Uterus (tissue), 4 donors: ENCODE measurements at places on chromosomes 1 and 21. TPM values are rescaled to one million over a fixed set of nuclear protein-coding genes. Genes with fewer than 3 reads are reported as not detected.

The DMAP1 gene
- total RNA-seq: 46.0 TPM

The RGS8 gene
- total RNA-seq: not detected

The LAPTM5 gene
- 11.9 TPM for total RNA-seq

The GPR3 gene
- 0.55 TPM for total RNA-seq

The NCMAP gene
- 0.48 TPM for total RNA-seq

The ANGPTL1 gene
- 77.8 TPM for total RNA-seq

The RPS6KA1 gene
- 12.8 TPM for total RNA-seq

The TNFRSF25 gene
- 11.1 TPM for total RNA-seq

The SYT14 gene
- total RNA-seq: under 0.01 TPM

The KRTAP13-2 gene
- not detected for total RNA-seq

The VWA5B1 gene
- 0.69 TPM for total RNA-seq

The LEFTY2 gene
- total RNA-seq: 6.1 TPM

The ICOSLG gene
- 5.1 TPM for total RNA-seq

The PLA2G2A gene
- not detected for total RNA-seq

The KLF17 gene
- not detected for total RNA-seq

The SPRR2A gene
- total RNA-seq: not detected

- DNase-seq: no peak
Observed at GRCh38 chr1:195591917-195592672, 1016.1 kb downstream of the KCNT2 start.

- DNase-seq: no peak
Observed at GRCh38 chr1:64046243-64046642, 157.2 kb upstream of the UBE2U start.

- no peak for DNase-seq
Observed at GRCh38 chr1:212620293-212620692, 11.7 kb downstream of the ATF3 start.

DNA sequence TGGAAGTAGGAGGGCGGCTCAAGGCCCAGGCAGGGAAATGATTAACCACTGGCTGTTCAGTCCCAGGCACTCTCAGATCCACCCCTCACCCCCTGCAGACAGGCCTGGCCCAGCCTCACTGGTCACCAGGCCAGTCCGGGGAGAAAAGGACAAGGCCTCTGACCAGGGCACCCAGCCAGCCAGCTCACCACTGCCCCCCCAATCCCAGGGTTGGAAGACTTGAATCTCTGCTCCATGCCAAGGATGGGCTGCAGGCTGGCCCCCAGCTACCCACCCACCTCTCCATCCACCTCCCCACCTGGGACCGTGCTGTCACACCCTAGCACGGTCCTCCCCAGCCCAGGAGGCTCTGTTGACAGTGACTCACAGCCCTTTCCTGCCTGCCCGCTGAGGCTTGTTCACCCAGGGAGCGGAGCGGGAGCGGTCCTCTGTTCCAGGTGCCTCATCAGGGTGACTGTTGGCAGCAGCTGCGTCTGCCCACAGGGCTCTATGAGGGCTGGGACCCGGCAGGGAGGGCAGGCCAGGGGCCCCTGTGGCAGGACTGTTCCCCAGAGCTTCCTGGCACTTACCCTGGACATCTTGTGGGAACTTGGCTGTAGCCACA, 2.2 kb downstream of the LAD1 start:
- no peak for DNase-seq

DNA sequence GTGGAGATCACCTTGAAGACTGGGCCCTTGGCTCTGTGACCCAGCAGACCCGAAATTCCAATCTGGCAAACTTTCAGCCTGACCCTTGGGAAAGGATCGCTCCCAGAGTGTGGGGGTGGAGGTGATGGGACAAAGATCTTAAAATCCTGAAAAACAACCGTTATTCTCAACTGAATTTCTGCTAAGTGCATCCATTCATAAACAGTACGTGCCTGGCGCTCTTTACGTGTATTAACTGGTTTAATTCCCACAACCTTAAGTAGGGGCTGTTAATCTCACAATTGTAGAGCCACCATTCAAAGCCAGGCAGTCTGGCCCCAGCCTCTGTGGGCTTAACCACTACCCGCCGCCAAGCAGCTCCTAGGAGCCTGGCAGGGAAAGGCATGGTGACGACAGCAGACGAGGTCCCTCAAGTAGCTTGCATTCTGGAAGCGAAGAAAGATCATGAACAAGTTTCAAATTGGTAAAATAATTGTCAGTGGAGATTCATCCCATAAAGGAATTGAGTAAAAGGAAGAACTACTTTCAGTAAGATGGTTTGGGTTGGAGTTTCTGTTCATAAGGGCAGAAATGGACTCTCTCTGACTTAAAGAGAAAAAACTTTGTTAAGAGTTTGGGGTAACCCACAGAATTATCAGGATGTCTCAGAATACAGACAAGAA, 11.4 kb upstream of the RGS16 start:
- peak; percentile 63 for DNase-seq

- no peak for DNase-seq
Observed at GRCh38 chr1:169904834-169905233, 11.1 kb upstream of the SCYL3 start.

- DNase-seq: peak; percentile 74
Observed at GRCh38 chr1:159891275-159892157, 8.4 kb downstream of the CFAP45 start.

- peak; percentile 7 for DNase-seq
Observed at GRCh38 chr1:204426035-204426436, 14.4 kb upstream of the PPP1R15B start.

- DNase-seq: no peak
Observed at GRCh38 chr1:8303141-8303540, 14.8 kb upstream of the SLC45A1 start.

GRCh38 chr1:212712451-212713303, 13.0 kb upstream of the BATF3 start:
- no peak for DNase-seq

- DNase-seq: no peak
Observed at GRCh38 chr1:1183221-1183747, 9.6 kb downstream of the TTLL10 start.

DNA sequence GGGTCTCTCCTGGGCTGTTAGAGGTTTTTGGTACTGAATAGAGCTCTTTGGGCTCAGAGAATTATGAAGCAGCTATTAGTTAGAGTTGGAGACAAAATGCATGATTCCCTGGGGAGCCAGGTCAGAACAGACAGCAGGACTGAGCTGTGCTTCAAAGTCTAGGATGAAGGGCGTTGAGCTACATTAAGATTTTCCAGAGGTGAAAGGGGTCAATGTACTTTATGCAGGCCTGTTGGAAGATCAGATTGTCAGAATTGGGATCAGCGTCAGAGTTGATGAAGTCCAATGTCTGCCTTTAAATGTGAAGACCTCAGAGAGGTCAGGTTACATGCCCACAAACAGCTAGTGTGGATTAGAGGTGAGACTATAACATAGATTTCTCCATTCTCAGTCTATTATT, 53.8 kb downstream of the RGS5 start:
- DNase-seq: no peak

GRCh38 chr1:109564194-109564878, 15.9 kb downstream of the GNAI3 start:
- DNase-seq: no peak

DNA sequence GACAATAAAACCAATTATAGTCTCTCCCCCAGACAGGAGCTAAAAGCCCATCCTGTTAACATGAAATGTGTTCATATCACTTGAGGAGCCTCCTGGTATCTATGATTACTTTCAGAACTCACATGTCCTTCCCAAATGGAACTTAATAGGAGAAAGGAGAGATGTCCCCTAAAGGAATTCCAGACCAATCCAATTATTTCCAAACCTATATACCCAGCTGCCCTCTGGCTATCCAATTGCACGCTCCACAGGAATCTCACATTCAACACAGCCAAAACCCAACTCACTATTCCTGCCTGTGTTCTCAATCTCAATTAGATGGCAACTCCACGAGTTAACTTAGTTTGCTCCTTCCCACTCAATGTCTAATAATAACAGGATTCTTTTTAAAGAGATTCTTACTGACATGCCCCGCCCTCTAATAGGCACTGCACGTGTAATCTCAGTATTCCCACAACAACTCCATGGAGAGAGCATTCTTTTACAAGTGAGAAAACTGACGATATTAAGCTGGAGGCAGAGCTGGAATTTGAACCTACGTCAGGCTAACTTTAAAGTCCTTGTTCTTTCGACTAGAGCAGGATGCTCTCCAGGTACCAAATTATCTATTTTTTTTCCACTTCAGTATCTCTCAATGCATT, 59.1 kb upstream of the SEC16B start:
- no peak for DNase-seq

DNA sequence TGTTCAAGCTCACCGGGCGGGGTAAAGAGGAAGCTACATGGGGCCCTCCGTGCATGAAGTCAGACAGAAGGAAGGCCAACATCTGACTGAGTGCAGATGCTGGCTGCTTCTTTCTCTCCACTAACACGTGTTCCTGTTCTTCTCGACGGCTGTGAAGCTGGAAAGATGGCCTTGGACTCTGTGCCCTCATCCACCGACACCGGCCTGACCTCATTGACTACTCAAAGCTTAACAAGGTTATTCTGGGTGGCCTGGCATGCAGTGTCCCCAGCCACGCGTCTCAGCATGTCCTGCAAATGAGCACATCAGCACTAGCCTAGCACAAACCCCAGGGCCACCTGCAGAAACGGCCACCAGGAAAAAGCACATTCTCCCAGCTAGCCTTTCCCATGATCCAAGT, 41.2 kb downstream of the ACTN2 start:
- no peak for DNase-seq

- no peak for DNase-seq
Observed at GRCh38 chr21:45040157-45040711, 34.1 kb upstream of the ADARB1 start.

DNA sequence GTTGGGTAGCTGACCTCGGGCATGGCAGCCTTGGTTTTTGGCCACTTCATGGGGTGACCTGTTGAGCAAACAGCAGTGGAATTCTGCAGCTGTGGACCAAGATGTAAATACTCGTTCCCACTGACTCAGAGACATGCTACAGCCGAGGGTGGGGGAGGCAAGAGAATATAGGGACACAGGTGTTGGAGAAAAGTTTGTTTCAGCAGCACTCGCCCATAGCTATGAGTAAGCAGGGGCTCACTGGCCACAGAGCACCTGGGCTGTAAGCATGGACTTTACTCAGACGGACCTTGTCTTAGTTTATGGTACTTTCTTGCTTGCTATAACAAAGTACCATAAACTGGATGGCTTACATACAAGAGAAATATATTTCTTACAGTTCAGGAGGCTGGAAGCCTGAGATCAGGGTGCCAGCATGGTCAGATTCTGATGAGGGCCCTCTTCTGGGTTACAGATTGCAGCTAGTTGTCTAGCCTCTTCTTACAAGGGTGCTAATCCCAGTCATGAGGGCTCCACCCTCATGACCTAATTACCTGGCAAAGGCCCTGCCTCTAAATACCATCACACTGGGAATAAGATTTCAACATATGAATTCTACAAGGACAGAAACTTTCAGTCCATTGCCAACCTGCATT, 437.2 kb upstream of the DAB1 start:
- DNase-seq: no peak

DNA sequence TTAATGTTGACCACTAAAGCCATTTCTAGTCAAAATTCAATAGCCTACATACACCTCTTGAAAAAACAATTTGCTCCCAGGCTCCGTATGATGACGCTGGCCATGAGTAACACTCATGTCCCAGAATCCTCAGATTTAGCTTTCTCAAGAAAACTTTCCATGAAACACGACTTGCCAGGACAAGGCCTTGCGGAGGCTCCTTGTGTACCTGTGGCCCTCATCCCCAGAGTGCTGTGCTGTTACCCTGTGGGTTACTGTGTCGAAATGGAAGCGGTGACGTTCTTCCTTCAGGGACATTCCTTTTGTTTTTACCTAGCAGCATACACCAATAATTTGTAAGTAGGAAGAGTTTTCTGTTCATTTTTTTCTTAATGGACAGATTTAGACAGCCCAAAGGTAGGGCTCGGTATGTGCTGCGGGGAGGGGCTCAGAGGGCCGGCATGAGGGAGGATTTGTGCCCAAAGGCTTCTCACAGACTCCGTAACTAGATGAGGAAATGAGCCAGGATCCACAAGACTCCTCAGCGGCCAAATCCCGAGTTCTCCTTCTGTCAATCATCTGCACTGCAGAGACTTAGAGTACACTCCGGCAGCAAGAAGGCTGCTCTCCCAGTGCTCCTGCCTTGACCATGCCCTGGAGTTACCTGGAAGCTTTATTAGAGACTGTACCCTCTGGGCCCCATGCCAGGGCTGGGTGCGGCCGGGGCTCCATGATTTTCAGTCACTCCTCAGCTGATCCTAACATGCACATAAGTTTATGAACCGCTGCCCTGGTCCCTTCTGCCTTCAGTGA, 17.8 kb downstream of the GNG12 start:
- DNase-seq: no peak

DNA sequence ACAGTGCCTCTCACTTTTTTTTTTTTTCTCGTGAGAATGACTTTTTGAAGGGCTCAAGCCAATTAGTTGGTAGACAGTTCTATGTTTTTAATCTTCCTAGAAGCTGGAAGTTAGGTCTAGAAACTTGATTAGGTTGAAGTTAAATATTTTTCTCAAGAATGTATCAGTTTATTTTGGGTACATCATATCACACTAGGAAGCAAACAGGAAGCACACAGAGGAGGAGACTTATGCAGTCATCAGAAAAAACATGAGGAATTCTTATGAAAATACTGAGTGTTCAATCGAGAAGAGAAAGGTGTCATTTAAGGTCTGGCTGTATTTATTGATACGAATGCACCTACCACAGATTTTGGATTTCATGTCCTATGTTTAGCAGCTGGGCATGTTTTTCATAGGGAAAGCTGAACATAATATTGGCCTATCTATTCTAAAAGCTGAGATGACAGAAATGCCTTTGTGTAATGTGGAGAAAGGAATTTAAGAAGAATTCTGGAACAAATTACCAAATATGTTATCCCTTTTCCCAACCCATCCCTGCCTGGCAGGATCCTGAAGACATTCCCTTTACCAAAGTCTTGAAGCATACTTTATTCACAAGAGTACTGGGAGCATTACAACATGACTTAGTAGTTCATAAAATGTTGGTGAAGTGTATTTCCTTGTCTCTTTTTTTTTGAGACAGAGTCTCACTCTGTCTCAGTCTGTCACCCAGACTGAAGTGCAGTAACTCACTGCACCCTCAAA, 17.5 kb upstream of the ZFP69B start:
- no peak for DNase-seq

GRCh38 chr1:198238121-198238520, 81.3 kb downstream of the NEK7 start:
- no peak for DNase-seq

- DNase-seq: no peak
Observed at GRCh38 chr1:186299570-186299969, 75.5 kb downstream of the TPR start.

DNA sequence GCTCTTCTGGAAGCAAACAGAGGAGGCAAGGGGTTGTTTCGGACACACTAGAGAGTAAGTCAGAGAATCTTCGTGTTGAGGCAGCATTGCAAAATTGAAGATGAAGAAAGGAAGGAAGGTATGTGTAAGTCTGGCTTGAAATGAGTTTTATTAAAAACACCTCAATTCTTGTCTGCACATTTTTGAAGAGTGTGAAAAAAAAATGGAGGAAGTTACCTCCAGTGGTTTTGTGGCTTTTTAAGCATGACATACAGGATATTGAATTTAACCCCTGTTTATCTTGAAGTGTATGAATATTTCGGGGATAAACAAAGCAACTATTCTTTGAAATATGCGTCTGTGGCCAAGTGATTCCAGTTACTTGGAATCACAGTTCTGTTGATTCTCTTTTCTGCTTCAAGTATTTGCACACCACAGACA, 203.2 kb upstream of the SGIP1 start:
- no peak for DNase-seq
